CD4-positive, alpha-beta memory T cell (primary cell): ENCODE measurements at places on chromosomes 2 and 18.

- no peak for DNase-seq
These were observed 818.1 kb downstream of the SLC4A3 start for GRCh38 chr2:220445429-220446105.

DNA sequence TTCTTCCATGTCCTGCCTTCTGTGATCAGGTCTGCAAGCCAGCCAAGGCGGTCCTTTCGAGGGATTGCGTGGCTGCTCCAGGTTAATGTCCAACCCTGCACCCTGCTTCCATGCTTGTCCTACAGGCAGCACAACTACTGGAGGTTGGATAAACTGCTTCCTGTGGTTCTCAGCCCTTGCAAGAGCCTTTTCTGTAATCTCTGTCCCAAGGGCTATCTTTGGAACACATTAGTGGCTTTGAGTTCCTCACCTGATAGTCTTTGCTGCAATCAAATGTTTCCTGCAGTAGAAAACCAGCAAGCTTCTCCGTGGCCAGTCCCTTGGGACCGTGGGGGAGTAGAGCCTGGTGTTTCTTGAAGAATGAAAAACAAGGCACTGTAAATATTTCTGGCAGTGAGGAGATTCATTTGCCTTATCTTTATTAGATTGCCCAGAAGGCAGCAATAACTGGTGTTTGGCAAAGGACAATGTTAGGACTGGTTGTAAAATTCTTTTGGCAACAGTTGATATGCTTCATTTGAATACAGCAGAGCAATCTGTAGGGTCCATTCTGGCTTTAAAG, 214.4 kb downstream of the FHOD3 start:
- DNase-seq: no peak

- no peak for DNase-seq
These were observed 5.2 kb upstream of the SLC35F6 start for GRCh38 chr2:26758790-26759321.

- DNase-seq: no peak
These were observed 57.6 kb upstream of the RNF152 start for GRCh38 chr18:61950371-61950770.

DNA sequence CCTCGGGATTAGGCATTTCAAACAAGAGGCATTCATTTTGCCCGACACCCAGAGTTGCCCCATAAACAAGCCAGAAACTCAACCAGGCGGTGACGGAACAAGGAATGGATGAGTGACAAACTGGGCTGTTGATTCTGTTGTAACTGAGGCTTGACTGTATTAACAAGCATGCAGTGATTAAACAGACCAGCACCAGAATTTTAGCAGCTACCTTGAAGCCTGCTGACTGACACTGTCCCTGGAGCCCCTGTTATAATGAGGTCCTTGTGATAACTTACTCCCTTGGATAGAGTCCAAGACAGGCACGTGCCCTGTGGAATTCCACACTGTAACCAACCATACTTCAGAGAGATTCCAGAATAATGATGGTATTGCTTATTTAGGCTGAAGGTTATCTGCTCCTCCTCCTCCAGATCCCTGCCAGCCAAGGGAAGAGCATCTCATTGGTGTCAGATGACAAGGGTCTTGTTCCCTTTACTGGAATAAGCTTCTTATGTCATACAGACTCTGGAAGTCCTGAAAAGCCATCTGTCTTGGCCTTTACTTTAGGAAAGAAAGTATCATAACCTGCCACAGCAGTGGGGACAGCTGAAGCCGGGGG, 97.1 kb upstream of the RMDN2 start:
- no peak for DNase-seq

- no peak for DNase-seq
These were observed 156.1 kb downstream of the TPGS2 start for GRCh38 chr18:36672437-36673344.

DNA sequence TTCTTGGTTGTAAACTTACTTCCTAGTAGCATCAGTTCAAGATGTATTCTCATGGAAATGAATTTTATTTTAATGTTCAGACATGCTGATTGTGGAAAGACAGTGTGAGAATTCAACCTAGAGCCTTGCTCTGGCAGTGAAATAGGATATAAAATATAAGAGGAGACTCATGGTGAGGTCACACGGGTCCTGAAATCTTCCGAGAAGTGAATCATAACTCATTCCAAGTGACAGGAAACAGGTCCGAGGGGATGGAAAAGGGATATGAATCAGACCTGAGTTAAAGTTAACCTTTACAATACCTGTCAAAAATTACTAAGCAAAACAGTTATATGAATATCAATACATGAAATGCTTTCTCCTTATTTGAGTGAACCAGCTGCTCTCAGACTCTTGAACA, 185.2 kb upstream of the LRRTM1 start:
- DNase-seq: no peak

DNA sequence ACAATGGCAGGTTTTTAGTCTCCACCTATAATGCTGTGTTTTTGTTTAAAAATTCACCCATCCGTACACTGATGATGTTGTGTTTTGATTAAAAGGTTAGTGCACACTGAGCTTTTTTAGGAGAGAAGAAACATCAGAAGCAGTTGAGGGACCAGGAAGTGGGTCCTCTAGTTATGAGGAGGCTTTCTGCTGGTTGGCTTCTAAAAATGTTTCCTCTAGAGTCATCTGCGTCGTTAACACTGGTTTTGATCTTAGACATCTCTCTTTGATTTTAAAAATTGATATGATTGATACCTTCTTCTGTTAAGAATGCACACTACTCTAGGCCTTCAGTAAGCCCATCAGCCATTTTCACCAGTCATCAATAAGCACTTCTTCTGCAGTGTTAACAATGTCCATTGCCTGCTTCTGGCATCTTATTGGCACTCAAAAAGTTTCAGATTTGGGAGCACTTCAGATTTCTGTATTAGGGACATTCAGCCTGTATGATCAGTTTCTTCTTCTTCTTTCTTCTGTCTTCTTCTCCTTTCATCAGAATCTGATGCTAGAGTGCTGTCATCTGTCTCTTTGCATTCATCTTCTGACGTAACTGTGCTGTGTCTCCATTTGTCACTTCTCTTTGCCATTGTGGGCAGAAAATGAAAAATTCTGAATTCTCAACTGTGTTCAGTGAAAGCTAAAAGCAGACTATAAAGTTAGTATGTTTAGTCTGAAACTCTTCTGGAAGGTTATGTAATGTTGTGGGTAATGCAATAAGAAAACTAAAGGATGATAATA, 56.3 kb downstream of the PHLPP1 start:
- DNase-seq: no peak
